ENCODE measurements at places on chromosomes 2 and 18.

DNA sequence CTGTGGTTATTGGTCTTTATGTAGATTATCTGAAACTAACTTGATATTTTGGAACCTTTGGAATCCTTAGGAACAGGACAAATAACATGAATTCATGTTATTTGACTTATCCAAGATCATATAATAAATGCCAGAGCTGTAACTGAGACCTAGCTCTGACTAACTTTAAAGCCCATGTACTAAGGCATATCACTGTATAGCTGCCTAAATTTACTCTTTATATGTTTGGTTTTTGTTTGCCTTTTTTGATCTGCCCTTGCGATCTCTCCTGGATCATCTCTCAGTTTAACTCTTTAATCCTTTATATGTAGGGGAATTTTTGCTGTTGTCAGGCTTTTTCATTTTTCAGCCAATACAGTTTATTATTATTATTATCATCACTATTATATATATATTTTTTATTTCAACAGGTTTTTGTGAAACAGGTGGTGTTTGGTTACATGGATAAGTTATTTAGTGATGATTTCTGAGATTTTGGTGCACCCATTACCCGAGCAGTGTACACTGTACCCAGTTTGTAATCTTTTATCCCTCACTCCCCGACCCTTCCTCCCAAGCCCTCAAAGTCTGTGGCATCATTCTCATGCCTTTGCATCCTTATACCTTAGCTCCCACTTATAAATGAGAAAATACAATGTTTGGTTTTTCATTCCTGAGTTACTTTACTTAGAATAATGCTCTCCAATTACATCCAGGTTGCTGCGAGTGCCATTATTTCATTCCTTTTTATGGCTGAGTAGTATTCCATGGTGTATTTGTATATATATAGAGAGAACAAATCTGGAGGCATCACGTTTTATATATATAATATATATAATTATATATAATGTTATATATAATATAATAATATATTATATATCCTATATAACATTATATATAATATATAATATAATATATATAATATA, 48.9 kb downstream of the APLF start:
- no peak for DNase-seq

- DNase-seq = no peak
These were observed 284.3 kb upstream of the LRATD1 start for GRCh38 chr2:14348247-14348646.

DNA sequence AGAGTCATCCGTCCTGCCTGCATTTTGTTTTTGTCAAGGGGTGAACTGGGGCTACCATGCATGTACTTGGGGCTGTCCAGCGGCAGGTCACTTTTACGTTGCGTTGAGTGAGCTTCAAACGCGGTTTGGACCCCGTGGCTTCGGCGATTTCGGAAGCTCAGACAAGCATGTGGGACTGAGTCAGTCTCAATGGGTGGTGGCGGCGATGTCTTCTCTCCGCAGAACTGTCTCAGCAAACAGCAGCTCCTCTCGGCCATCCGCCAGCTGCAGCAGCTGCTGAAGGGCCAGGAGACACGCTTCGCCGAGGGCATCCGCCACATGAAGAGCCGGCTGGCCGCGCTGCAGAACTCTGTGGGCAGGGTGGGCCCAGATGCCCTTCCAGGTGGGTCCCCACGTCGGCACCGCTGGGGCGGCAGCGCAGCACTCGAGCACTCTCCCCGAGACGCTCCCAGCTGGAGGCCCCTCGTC, 21.3 kb downstream of the FBLN7 start:
- DNase-seq = no peak

DNA sequence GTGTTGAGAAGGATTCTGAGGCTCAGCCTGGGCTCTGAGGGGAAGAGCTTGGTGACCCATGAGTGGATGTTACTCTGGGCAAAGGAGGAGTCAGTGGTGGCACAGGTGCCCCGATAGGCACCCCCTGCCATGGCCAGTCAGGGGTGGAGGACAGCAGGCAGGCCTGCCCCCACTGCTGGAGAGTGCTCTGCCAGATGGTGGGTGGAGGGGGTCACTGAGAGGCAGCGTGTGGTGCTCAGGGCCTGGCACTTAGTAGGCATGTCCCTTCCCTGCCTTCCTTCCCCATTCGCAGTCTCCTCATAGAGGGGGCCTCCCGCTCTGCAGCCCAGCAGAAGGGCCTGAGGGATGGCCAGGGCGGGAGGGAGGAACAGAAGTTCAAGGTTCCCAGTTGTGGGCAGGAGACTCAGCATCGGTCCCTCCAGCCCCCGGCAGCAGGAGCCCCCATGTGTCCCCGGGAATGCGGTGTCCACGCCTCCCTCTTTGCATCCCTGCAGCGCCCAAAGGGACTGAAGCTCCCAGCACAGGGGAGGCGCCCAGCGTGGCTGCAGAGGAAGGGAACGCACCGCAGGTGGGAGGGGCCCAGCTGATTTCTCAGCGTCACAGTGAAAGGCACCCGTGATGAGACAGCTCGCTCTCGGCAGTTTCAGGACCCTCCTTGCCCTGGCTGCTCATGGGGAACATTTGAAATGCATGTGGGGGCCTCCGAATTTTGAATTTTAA, 5.7 kb upstream of the SNED1 start:
- DNase-seq = no peak

- DNase-seq = no peak
These were observed 171.9 kb upstream of the SALL3 start for GRCh38 chr18:78807668-78808067.
